ENCODE measurements at places on chromosomes 2 and 18.

DNA sequence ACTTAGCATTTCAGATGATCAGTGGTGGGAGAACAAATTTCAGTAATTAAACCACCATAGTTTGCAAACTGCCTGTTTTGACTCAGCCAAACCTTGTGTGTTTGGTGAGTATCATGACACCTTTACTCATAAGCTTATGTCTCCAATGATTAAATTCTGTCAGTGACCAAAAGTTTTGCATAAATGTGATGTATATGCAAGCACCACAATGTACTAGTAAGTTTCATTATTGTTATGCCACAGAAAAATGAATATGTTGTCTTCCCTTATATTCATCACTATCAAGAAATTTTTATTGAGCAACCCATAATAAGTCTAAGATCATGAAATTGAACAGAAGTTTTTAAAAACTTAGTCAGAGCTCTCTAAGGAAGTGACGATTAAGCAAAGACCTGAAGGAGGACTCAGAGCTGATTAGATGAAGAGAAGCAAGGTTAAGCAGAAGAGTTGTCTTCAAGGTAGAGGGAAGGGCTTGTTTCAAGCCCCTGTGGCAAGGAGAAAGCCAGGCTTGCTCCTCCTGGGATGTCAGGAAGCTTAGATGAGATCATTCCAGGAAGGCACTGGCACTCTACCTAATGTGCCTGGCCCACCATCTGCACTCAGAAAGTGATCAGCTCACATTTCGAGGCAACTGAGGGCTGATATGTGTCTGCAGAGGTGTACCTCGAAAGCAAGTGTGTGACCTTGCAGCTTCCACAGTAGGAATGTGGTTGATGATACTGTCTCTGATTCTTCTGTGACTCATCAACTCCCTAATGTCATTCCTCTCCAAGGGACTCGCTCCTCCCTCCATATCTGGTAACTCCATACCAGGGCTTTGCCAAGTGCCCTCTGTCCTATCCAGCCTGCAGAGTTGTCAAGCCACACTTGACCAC is 54.7 kb downstream of the KCTD18 start:
- DNase-seq, result no peak

- no peak for DNase-seq
These were observed 746.6 kb downstream of the CBLN2 start for GRCh38 chr18:71797554-71797953.

- DNase-seq, result no peak
These were observed 210.9 kb downstream of the MYCN start for GRCh38 chr2:16151281-16151570.

- DNase-seq, result no peak
These were observed 34.9 kb downstream of the PTCD3 start for GRCh38 chr2:86140969-86141392.

GRCh38 chr2:230472621-230473018 is 56.6 kb downstream of the SP100 start:
- peak; percentile 60 for DNase-seq

DNA sequence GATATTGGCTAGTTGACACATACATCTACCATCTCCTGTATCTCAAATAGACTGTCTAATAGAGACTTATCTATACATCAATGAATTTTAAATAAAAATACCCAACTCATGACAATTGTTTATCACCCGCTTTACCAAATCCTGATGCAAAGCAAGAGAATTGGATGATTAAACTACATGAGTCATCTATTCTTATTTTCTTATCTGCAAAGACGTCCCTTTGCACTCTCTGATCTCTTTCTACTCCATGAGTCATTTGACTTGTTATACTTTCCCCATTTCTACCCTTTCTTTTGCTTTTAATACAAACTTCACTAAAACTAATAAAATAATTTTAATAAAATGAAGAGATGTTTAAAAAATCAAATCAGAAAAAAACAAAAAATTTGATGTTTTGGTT is 261.7 kb upstream of the MAP2 start:
- DNase-seq, result peak; percentile 4

Data from RWPE1 (cell line).